ENCODE measurements at places on chromosomes 7 and 10.

DNA sequence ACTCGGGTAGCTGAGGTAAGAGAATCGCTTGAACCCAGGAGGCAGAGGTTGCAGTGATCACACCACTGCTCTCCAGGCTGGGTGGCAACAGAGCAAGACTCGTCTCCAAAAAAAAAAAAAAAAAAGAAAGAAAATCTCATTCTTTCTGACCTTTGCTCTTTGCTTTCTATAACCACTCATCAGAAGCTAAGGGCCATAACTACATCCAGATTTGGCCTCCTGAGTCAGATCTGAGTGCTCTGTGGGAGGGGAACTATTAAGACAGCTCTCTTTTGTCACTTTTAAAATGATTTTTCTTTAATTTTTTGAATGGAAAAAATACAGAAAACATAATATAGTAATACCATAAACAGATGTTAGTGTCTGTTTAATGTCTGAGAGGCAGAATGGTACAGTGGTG lies 210.1 kb downstream of the KIAA1217 start:
- DNase-seq: no peak

- DNase-seq: no peak
These were observed 45.8 kb upstream of the RHEB start for GRCh38 chr7:151565541-151565940.

GRCh38 chr10:121205625-121206024 lies 354.5 kb downstream of the WDR11 start:
- no peak for DNase-seq

- DNase-seq: no peak
These were observed 32.5 kb downstream of the C7orf33 start for GRCh38 chr7:148622887-148623585.

DNA sequence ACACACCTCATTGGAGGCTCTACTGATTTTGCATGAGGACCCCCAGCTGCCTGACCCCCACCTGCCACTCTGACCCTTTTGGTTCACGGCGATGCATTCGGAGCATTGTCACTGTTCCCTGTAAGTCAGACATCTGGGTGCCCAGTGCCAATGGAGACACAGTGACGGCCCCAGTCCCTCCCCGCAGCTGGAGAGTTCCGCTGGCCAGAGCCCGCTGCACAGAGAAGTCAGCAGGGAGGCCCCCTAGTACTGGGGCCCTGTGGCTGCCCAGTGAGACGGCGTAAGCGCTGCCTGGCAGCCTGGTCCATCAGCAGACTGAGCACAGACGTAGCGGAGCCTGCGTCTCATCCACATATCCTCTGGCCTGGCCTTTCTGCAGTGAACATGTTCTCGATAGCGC lies 77.5 kb downstream of the NKX6-2 start:
- no peak for DNase-seq

DNA sequence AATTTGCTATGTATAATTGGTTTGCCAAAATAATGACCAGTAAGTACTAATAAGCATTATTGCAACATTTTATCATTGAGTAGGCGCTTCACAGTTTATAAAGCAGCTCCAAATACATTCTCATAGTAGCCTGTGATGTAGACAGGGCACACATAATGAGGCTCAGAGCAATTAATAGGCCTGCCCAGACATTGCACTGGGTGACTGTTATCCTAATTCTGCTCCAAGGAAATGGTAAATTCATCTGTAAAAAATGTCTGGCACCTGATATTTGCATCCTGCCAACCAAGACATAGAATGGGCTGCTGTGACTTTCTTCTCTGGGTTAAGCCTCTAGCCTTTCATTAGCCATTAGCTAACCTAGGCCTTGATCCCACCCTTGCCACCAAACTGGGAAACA lies 97.6 kb downstream of the SEM1 start:
- DNase-seq: no peak

DNA sequence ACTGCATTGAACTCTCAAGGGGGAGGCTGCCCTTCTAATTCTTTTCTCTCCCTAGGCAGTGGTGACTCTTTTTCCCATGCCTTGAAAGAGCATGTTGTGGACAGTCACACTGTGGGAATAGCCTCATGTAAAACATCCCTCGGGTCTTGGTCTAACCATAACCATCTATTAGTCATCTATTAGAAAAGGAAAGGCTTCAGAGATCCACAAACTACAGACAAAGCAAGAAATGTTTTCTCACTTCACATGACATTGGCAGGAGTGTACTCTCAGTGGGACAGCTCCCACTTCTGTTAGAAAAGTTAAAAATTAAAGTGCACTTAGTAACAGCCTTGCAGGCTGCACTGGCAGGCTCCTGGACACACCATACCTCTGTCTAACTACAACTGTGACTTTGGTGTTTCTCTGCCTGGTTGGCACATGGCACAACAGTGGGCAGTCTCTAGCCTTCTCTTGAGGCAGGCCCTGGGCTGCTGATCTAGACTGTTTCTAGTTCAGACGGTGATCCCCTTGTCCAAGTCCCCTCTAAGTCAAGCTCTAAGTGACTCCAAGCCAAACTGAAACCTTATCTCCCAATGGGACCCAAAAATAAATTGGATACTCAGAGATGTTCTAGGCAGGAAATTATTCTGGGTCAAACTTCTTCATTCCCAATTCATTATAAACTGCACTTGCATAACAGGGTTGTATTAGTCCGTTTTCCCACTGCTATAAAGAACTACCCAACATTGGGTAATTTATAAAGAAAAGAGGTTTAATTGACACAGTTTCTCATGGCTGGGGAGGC lies 57.9 kb upstream of the ITGB1 start:
- no peak for DNase-seq

- DNase-seq: no peak
These were observed 445.2 kb downstream of the DNAJB6 start for GRCh38 chr7:157782041-157782440.

GRCh38 chr10:75617485-75618155 lies 186.2 kb downstream of the LRMDA start:
- no peak for DNase-seq

- DNase-seq: no peak
These were observed 85.5 kb upstream of the ABI1 start for GRCh38 chr10:26946102-26946811.

GRCh38 chr7:27168265-27168947 lies 3.1 kb upstream of the HOXA9 start:
- DNase-seq: no peak

GRCh38 chr10:75538144-75538543 lies 106.7 kb downstream of the LRMDA start:
- DNase-seq: no peak

DNA sequence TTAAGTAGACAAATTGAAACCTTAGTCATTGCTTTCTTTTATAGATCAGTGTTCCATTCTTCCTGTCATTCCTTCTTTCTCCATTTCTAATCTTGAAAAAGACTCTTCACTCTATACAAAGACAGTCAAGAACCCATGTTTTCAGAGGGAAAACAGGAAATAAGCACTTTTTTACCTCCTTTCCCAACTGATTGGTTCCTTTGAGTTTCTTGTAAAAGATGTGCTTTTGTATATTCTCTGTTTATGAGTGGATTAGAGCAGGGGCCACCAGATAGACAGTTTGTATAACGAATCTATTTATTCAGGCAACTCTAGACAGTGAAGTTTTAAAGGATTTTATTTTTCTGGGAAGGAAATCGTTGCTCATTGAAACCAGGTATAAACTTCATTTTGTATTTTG lies 49.8 kb downstream of the SHOC2 start:
- no peak for DNase-seq

DNA sequence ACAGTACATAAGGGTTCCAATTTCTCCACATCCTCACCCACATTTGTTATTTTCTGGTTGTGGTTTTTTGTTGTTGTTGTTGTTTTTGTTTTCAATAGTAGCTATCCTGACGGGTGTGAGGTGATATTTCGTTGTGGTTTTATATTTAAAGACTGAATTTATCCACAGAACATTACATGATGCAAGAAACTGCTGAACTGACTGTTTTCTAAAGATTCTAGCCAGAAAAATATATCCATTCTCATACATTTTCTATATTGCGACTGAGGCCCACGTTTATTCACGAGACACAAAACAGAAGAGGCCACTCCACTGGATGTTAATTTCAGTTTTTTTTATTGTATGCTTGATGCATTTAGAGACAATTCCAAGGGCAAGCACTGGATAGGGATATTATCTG lies 69.8 kb downstream of the SCRN1 start:
- DNase-seq: no peak

DNA sequence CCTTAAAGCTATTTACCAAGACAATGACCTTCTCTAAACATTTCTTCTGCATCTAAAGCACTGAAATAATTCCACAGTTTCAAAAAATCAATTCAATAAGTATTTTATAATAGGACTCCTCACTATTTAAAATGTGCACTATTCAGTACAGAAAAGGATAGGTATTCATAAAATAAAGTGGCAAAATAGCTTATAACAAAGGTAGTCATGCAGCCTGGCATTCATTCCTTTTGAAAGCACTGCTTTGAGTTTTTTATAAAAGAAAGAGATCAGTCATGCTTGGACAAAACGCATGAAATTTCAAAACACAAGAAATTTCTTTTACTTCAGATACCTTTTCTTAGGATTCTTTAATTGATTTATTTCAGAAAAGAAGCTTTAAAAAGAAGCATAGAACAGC lies 689.7 kb upstream of the PHF14 start:
- no peak for DNase-seq

- no peak for DNase-seq
These were observed 777 bp downstream of the RUNDC3B start for GRCh38 chr7:87628780-87629569.

Measured in 8988T (cell line).